ENCODE measurements at places on chromosomes 4 and X. TPM values are rescaled to one million over a fixed set of nuclear protein-coding genes. Genes with fewer than 3 reads are reported as not detected.

CXCL1 gene
- 0.45 TPM for total RNA-seq

RBM3 gene
- 259 TPM for total RNA-seq

SPARCL1 gene
- 1.1 TPM for total RNA-seq

DCHS2 gene
- total RNA-seq: 0.58 TPM

DNA sequence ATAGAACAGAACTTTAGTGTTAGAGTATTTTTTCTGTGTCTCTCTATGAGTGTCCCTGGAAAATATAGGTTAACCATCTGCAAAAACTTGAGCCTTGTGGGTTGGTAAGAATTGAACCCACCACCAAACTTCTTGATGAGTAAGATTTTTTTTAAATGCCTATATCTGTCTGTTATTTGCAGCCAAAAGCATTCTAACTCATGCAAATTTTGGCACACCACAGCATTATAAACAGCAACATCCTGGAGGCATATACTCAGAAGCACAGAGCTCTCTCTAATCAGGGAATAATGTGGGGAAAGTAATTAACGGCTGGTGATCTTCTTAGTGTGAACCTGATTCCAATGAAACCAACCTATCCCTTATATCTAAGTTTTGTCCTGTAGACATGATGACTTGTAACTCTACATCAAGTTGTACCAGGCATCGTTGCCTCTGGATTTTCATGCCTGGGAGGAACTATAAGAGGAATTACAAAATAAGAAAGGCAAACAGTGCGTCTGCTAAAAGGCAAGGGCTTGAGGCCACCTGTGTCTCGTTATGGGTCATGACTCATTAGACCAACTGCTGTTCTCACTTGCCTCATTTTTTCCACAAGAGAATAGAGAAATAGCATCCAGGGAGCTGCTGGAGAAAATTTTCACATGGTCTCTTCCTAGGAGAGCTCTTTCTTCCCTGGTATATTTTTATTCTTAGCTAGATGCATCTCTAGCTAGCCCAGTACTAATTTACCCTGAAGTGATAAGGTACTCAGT lies 202.4 kb downstream of the CHIC2 start:
- no peaks in the 10 kb centered on the region for H3K4me1 ChIP-seq
- no peaks in the 10 kb centered on the region for H3K27me3 ChIP-seq
- DNase-seq: no peak
- H3K36me3 ChIP-seq: no peaks in the 10 kb centered on the region

DNA sequence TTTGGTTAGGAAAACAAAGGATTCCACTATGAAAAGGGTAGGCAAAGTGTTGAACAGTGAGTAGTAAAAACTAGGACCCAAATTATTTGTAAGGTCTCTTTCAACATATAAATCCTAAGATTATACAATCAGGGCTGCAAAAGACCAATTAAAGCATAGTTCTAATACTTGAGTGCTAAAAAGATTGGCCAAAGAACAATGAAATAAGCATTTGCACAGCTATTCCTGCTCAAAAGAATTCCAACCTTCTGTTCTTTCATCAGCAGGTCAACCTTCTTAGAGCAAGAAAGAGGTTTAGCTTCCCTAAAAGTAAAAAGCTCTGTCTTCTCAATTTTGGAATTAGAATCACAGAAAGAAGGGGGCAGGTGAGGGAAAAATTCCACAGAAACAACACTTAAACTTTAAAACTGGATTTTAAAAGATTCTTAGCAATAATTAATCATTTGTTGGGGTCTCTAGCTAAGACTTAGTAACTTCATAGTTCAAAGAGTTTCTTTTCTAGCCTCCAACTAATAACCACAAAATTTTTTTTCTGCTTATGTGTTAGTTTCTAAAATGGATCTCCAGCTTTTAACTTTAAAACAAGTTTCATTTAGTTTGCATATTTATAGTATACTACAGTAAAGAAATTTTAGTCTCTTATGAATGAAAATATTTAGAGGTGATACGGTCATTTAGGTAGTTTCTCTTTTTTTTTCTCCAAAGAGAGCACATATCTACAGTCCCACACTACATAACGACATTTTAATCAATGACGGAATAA lies 16.3 kb downstream of the TSPAN5 start:
- no peaks in the 10 kb centered on the region for H3K27me3 ChIP-seq
- H3K27ac ChIP-seq: no peak overlapping the region
- H3K4me1 ChIP-seq: peaks cover 4% of the 10 kb centered on the region
- H3K36me3 ChIP-seq: no peaks in the 10 kb centered on the region

DNA sequence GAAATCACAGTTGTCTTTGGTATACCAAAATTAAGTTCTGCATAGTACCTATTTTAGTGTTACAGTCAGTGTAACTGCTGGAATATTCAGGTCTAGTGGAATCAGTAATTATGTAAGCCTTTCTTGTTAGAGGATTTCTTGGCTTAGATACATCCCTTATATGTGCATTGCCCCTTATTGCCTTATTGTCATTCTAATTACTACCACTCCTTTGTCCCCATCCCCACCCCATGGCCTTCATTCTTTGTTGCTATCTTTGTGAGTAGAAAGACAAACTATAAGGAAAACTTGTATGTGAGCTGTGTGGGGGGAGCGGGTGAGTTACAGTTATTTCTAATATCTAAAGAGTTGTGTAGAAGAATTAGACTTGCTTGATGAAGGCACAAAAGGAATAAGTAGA lies 36.9 kb upstream of the RPA4 start:
- H3K4me1 ChIP-seq: no peaks in the 10 kb centered on the region
- no peaks in the 10 kb centered on the region for H3K27me3 ChIP-seq
- no peak overlapping the region for H3K27ac ChIP-seq

DNA sequence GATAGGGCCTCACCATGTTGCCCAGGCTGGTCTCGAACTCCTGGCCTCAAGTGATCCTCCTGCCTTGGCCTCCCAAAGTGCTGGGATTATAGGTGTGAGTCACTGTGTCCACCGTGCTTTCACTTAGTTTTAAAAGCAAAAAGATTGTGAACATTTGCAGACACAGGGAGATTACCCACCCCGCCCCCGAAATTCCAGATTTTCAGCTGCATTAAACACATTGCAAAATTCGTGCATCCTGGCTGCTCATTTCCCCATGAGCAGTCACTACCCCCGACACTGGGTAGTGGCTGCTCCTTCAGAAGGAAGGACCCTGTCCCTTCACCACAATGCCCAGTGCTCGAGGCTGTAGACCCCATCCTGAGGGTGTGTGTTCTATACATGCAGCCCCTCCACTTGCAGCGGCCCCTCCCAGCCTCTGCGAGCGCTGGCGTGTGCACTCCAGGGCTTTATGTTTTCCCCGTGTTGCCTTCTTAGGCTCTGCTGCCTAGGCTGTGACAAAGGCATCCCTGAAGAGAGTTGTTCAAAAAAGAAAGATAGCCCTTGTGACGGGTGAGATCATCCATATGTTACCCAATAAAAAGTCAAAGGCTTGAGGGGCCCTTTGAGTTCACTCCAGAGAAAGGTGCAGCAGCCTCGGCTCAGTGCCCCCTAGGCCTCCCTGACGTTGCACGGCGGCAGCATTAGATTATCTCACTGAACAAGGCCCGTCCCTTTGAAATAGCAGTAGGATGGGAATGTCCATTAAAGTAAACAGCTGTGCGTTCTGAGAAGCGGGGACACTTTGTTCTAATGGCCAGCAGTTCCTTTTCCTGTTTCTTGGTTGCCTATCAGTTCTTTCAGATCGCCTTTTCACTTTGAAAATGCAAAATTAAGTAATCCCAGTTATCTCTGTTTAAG lies 71.6 kb downstream of the SHROOM2 start:
- H3K27ac ChIP-seq: no peak overlapping the region
- no peak for DNase-seq
- no peak overlapping the region for H3K4me3 ChIP-seq
- H3K27me3 ChIP-seq: no peaks in the 10 kb centered on the region
- H3K36me3 ChIP-seq: no peaks in the 10 kb centered on the region

GRCh38 chrX:136272325-136272724 lies 21.1 kb upstream of the MAP7D3 start:
- H3K27me3 ChIP-seq: no peaks in the 10 kb centered on the region
- H3K4me1 ChIP-seq: no peaks in the 10 kb centered on the region
- H3K4me3 ChIP-seq: no peak overlapping the region
- H3K27ac ChIP-seq: no peak overlapping the region
- peak; percentile 28 for DNase-seq

DNA sequence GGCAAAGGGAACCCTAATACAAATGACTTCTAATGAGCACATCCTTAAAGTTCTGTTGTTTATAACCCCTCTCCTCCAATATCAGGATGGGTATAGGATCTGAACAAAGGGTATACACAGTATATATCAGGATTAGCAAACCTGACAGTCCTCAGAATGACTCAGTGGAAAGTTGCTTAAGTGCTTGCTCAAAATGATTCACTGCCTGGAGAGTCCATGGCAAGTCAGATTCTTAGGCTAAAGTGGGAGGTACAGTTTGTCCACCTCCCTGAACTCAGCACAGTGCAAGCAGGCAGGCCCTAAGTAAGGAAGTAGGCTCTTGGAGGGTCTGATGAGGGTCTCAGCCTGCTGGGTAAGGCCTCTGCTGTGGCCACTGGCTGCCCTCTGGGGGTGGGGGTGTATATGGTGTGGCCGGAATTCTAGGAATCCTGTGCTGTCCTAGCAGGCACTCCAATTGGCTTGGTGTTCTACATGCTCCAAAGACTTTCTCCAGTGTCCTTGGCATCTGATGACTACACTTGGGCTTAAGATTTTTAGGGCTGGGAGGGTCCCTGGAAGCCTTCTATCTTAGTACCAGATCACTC lies 54.3 kb downstream of the CHRDL1 start:
- no peak for DNase-seq
- H3K36me3 ChIP-seq: no peaks in the 10 kb centered on the region
- no peak overlapping the region for H3K4me3 ChIP-seq
- no peak overlapping the region for H3K27ac ChIP-seq
- H3K4me1 ChIP-seq: no peaks in the 10 kb centered on the region

- H3K4me3 ChIP-seq: no peak overlapping the region
- H3K36me3 ChIP-seq: no peaks in the 10 kb centered on the region
- no peaks in the 10 kb centered on the region for H3K4me1 ChIP-seq
- peak; percentile 50 for DNase-seq
- no peaks in the 10 kb centered on the region for H3K27me3 ChIP-seq
Measured at GRCh38 chr4:87657525-87657924, 7.4 kb downstream of the DMP1 start.

DNA sequence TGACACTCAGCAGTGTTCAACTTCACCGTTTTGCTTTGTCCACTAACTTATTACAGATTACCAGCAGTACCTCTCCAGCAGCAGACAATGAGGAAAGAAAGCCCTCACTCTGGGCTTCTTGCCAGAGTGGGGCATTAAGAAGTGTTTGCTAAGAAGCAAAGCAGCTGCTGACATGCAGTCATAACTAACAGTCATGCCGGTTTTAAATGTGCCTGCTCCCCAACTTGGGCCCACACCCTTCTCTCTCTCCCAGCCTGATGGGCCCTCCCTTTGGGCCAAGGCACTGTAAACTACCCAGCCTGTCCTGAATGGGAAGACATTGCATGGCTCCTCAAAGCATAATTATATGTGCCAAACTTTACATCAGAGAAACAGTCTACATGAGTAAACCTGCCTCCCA lies 54.6 kb upstream of the HHIP start:
- H3K27ac ChIP-seq: no peak overlapping the region
- peaks cover 6% of the 10 kb centered on the region for H3K4me1 ChIP-seq
- H3K36me3 ChIP-seq: no peaks in the 10 kb centered on the region
- peak; percentile 83 for DNase-seq
- H3K27me3 ChIP-seq: no peaks in the 10 kb centered on the region

- H3K27me3 ChIP-seq: no peaks in the 10 kb centered on the region
- no peak overlapping the region for H3K27ac ChIP-seq
- H3K4me1 ChIP-seq: no peaks in the 10 kb centered on the region
- no peak for DNase-seq
- H3K36me3 ChIP-seq: no peaks in the 10 kb centered on the region
- no peak overlapping the region for H3K4me3 ChIP-seq
Measured at GRCh38 chrX:14690553-14690952, 161.2 kb downstream of the GLRA2 start.

DNA sequence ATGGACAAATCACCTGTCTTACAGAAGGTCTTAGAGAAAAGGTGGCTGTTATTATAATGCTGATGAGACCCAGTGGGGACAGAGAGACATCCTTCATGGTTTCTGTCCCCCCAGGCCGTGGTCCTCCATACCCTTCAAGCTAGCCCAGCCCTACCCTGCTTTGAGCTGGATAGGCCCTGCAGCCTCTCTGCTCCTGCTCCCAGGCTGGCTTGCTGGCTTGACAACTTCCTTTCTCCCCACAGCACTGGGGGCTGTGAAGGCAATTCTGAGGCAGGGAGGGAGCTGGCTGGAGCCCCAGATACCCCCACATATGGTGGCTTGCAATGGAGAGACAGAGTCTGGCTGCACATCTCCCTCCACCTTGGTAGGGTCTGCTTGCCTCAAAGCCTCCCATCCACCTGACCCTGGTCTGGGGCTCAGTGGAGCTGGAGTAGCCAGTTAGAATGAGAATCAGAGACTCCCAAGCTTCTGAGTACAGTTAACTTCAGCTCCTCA lies 118.2 kb downstream of the PJA1 start:
- H3K4me1 ChIP-seq: no peaks in the 10 kb centered on the region
- no peaks in the 10 kb centered on the region for H3K36me3 ChIP-seq
- no peak overlapping the region for H3K27ac ChIP-seq

All from A673 (cell line).